ENCODE measurements at places on chromosomes 13 and 19.

DNA sequence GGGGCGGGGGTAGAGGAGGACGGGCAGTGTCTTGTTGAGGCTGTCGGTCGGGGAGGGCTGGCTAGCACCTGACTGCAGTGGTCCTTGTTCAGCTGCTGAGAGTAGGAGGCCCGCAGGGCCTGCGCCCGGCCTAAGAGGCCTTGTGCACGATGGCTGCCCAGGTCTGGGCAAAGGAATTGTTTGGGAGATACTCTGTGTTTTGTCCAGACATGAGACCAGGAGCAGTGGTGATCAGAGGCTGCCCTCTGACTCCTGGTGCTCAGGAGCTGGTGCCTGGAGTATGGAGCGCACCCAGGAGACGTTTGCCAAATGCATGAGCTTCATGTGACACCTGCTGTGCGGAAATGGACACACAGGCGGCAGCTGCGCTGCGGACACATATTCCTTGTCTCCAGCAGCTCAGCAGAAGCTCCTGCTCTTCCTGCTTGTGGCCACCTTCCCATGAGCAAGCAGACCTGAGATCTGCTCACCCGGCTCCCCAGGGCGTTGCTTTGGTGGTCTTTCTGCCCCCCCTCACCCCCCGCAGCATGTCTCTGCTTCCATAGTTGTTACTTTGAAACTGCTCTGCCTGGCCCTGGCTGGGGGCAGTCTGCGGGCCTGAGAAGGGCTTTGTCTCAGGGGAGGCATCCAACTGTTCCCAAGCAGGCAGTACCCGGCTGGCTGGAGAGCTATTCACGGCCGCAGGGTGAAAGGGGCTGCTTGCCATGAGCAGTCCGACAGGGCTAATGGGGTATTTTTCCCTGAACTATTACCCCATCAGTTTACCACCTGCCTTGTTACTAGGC is 163.9 kb downstream of the TEX29 start:
- DNase-seq, result no peak

- peak; percentile 55 for DNase-seq
Observed at GRCh38 chr13:31018511-31018910, 86.1 kb downstream of the TEX26 start.

GRCh38 chr13:44801990-44802389 is 187.3 kb downstream of the NUFIP1 start:
- no peak for DNase-seq

GRCh38 chr19:45769821-45770191 is 754 bp upstream of the SIX5 start:
- no peak for DNase-seq

- no peak for DNase-seq
Observed at GRCh38 chr19:10725415-10725814, 7.5 kb downstream of the DNM2 start.

- DNase-seq, result peak; percentile 47
Observed at GRCh38 chr19:29887442-29887855, 54.6 kb upstream of the URI1 start.

DNA sequence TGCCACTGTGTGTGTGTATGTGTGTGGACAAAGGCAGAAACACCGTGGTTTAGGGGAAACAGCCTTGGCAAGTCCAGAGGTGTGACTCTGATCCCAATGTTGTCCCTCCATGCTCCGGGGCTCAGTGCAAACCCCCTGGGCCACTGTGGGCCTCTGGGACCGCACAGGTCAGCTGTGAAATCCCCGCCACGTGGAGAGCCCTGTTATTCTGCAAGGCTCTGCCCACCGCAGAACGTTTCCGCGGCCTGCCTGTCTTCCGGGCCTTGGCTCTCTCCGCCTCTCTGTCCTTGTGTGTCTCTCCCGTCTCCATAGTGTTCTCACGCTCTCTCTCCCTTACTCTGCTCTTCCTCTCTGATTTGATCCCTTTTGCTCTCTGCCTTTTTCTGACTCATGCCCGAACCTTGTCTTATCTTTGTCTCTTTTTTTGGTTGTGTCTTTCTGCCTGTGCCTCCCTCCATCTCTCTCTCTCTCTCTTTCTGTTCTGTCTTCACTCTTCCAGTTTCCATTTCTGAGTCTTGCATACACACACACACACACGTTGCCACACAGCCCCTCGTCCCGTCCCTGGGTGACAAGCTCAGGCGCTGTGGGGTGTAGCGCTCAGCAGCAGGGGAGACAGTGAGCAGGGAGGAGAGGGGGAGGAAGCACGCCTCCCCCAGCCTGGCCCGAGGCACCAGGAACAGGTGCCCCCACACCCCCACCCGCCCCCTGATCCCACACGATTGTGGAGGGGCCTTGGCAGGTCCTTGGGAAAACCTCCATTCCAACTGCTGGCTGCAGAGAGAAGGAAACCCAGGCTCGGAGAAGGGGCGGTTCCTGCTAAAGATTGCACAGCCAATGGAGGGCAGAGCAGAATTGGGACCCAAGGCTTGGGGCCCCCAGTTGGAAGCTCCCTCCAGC is 3.0 kb downstream of the TTYH1 start:
- DNase-seq, result no peak

DNA sequence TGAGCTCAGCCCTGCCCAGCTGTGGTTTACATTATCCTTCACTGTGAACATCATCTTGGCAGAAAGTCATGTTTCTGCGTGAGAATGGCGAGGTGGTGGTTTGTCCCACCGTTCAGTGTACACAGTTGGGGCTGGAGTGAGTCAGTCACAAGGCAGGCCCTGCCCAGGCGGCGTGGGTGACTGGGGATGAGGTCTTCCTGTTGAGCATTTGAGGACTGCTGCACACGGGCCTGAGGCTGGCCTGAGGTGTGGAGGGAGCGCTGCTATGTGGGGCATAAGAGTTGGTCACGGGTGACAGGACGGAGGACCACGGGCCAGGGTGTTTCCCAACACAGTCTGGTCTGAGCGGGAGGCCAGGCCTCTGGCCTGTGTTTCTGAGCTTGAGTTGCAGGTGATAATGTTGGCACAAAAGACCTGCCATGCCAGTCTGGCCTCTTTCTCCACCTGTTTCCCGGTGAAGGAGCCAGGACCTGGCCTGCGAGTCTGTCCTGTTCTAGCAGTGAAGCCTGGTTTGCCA is 13.4 kb upstream of the C19orf33 start:
- no peak for DNase-seq

- DNase-seq, result no peak
Observed at GRCh38 chr13:88112526-88112925, 441.4 kb downstream of the SLITRK5 start.

- DNase-seq, result no peak
Observed at GRCh38 chr13:106500445-106500844, 35.0 kb downstream of the EFNB2 start.

DNA sequence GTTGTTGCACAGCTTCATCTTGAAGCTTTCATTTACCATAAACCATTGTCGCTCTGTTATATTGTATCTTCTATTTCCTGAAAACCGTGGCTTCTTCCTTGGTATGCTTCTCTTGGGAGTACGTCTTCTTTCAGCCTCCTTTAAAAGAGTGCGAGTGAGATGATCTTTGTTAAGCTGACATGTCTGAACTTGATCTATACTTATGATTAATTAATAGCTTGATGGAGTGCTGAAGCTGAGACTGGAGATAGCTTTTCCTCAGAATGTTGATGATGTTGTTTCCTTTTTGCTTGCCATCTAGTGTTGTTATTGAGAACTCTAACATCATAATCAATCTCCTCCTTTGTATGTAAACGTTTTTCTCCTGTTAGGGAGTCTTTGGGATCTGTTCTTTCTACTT is 529.3 kb upstream of the SPRY2 start:
- no peak for DNase-seq

DNA sequence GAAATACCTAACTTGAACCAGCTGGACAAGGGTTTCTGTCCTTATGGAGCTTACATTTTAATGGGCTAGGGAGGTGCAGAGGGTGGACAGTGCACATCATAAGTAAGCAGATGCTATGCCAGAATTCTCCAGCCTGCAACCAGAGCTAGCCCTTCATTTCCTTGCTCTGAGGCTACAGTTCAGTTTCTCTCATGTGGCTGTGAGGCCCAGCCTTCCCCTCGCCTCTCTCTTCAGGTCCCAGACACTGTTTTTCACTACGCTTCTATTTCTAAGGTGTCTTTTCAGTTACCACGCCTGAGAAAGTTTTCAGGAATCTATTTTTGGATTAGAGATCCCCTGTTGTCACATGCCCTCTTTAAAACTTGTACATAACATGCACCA is 141.9 kb downstream of the PCCA start:
- no peak for DNase-seq

- no peak for DNase-seq
Observed at GRCh38 chr13:40563350-40564125, 102.9 kb downstream of the FOXO1 start.

GRCh38 chr19:4524808-4525562 is 6.7 kb upstream of the PLIN4 start:
- no peak for DNase-seq

DNA sequence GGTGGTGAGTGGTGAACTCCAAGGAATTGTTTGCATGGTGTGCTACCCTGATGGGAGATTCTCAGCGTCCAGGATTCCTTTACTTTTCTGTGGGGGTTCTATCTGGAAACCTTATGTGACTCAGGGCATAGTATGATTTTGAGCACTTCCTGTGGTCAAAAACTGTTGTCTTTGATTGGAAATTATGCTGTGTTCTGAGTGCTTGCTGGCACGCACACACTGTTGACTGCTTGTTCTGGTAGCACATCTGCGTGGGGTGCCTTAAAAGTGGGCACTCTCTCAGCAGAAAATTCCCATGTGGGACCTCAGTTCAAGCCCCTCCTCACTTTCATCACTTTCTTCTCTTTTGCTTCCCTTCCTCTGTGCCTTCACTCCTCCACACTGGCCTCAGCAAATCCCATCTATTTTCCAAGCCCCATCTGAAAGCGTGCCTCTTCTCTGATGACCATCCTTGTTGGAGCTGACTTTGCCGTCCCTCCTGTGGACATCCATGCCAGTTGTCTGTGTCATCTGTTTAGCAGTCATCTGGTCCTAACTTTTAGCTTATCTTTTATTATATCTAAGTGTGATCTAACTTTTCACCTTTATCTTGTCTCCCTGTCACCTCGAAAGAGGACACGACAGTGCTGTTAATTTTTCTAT is 56.4 kb upstream of the NPAS1 start:
- DNase-seq, result no peak

DNA sequence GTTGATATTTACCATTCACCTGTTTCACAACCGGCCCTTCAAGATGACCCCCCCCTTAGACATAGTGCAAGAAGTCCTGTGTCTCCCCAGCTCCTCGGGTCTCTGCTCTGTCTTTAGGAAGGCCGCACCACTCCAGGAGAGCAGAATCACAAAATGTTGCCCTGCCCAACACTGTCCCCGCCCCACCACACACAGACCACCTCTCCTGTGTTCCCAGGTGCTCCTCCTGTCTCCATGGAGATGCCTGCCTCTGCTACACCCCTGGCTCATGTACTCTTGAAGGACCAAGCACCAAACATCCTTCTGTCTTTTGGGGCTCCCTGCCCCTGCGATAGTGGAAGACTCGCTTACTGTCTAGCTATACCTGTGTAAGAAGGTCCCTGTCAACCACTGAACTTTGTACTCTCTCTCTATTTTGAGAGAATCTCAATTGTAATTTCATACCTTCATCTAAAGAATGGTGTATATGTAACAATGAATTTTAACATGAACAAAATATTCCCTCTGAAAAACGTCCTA is 9.6 kb upstream of the TNFRSF19 start:
- no peak for DNase-seq

DNA sequence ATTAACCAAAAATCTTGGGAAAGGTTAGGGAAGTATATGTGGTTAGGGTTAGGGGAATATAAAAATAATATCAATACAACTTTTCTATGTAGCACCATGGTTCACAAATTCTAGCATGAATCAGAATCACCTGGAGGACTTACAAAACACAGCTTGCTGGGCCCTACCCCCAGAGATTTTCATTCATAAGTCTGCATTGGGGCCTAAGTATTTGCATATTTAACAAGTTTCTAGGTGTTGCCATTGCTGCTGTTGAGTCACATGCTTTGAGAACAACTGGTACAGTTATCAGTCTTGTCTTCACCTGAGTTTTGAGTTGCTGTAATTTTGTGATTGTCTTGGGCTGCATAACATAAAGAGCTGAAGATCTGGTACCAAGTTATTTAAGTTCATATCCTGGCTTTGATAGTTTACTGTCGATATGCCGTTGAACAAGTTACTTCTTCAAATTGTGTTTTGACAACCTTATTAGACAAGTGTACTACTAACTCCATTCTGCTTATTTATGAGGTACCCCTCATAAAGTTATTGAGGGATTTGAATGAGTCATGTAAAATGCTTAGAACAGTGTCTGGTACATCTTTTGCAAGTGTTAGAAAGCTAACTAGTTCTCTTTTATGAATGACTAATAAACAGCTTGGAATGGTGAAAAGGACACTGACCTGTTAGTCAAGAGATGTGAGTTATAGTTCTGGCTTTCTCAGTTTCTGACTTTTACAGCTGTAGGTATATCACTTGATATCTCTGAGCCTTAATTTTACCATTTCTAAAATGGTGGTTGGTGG is 132.9 kb downstream of the PAN3 start:
- DNase-seq, result no peak

- DNase-seq, result no peak
Observed at GRCh38 chr13:28041031-28041461, 52.6 kb upstream of the URAD start.

DNA sequence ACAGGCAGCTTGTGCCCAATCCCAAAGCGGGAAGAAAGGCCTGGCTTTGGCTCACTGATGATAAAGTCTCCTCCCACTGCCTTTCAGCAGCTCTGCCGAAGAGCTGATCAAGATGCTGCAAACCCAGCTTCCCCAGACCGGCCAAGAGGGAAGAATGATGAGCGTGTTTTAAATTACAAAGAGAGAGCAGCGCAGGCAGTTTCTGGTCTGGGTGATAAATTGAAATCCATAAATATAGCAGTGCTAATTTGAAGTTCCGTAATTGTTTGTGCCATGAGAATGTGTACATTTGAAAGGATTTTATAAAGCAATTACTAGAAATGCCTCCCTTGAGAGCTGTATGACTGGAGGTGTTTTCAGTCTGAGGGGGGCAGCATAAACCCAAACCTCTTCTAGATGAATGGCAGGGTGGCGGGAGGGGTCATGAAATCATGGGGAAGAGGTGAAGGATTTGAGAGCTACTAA is 171.8 kb downstream of the STK24 start:
- no peak for DNase-seq

GRCh38 chr19:47742634-47743033 is 2.7 kb upstream of the NOP53 start:
- DNase-seq, result no peak

GRCh38 chr19:46722421-46723022 is 5.6 kb upstream of the PRKD2 start:
- no peak for DNase-seq

DNA sequence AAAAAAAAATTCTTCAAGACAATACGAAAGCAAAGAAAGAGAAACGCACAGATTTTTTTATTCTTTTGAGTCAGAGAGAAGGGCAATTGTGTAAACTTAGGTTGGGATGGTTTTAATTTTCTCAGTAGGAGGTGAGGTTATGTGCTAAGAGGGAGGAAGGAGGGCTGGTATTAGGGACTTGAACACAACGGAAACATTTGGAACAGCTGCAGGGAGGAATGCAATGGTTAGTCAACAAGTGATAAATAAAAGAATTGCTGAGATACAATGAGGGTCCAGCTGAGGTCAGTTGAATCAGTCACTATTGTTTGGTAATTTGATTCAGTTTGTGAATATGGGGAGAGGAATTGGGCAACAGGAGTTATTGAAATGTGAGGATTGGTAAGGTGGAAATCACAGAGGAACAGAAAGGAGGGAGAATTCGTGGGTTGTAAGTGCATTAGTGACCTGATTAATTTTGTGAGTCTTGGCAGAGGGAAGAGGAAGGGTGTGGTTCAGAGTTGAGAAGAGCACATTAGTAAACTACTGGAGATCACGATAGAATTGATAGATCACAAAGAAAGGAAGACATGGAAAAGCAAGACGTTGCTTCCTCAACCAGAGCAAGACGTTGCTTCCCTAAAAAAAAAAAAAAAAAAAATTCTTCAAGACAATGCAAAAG is 499.5 kb upstream of the SPRY2 start:
- no peak for DNase-seq
